ENCODE measurements at places on chromosomes 7 and 10. TPM values are rescaled to one million over a fixed set of nuclear protein-coding genes. Genes with fewer than 3 reads are reported as not detected.

CALHM3 gene
- total RNA-seq, result not detected

PIP gene
- not detected for total RNA-seq

- no peak for DNase-seq
Measured at GRCh38 chr7:1040790-1041189, 3.6 kb upstream of the GPR146 start.

DNA sequence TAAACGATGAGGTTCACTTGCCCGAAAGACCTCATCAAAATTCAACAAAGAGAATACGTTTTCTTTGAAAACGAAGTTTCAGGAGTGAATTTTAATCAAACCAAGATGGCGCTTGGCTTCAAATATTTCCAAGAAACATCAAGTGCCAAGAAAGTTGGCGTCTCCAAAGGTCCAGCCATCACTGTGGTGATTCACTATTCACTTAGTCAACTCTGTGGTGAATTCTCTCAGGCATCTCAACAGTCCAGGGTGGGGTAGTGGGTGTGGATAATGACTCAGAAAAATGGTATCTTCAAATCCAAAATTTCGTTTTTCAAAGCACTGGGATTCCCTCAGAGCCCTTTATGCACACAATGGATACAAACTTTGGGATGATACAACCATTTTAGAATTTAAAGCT is 133.1 kb downstream of the SVIL start:
- no peak for DNase-seq

DNA sequence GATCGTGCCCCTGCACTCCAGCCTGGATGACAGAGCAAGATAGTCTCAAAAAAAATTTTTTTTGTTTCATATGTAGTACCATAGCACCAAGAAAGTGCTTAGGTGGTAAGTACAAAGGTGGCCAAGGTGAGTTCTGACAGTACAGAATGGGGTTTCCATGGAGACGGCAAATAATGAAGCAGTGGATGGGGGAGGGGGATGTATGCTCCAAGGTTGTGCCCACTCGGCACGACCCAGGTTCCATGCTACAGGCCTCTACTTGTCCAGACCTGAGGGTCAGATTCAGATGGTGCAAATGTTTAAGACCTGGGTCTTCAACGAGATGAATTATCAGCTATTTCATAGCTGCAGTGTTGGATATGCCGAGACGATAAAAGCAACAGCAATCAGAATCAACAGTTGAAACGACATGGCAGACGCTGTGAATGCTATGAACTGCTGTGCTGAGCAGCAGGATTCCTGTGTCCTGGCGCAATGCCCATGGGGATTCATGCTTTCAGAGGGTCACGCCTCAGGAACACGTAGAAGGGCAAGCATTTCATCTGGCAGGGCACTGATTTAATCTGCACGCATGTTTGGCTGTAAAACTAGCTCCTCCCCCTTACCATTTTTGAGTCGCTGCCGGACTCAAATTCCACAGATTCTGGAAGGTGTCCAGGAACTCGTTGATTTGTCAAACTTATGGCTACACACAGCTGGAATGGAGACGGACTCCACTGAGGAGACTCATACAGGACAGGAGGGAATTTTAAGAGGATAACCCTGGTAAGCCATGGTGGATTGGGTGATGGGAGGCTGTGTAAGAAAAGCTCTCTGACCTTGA is 256.5 kb downstream of the FRMD4A start:
- no peak for DNase-seq

DNA sequence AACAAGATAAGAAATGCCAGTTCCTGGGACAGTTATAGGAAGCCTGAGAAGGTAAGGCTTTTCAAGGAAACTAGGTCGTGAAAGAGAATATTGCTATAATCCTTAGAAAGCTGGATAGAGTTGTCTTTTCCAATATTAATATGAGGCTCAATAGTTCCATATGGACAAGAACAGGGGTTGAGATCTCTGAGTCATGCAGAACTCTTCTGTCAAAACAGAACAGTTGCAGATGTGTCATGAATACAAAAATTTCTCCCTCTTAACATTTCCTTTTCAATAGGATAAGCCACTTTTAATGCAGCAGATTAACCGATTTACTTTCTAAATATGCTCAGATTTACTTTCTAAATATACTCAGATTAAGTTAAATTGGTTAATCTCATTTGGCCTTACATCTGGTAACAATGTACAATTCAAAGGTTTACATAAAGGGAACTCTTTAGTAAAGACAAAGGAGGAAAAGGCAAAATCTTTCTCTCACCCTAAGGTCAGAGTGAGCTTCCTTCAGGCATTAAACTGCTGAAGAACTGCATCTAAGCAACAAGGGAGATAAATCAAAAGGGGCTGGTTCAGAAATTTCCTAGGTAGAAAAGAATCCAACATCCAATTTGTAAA is 104.7 kb upstream of the PCDH15 start:
- DNase-seq, result no peak

- DNase-seq, result no peak
Measured at GRCh38 chr7:22676385-22676784, 50.6 kb upstream of the IL6 start.

- no peak for DNase-seq
Measured at GRCh38 chr7:4657640-4658417, 24.3 kb upstream of the FOXK1 start.

ZNF394 gene
- 237 TPM for total RNA-seq

DNA sequence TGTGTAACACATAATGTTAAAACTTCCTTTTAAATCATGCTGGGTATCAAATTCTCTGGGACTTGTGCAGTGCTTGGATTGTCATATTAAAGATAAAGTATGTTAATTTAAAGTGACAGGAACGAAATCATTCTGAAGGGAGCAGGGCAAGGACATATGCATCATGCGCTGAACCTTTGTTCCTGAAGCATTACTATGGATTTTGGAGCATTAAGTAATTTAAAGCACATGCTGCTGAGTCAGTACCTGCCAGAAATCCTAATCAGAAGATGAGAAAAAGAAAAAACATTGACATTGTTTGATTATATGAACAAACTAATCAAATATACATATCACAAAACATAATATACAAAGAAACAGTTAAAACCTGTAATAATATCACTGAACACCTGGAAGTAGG is 101.4 kb downstream of the MICU1 start:
- no peak for DNase-seq

GRCh38 chr7:135454060-135454459 is 55.8 kb downstream of the CNOT4 start:
- no peak for DNase-seq

DNA sequence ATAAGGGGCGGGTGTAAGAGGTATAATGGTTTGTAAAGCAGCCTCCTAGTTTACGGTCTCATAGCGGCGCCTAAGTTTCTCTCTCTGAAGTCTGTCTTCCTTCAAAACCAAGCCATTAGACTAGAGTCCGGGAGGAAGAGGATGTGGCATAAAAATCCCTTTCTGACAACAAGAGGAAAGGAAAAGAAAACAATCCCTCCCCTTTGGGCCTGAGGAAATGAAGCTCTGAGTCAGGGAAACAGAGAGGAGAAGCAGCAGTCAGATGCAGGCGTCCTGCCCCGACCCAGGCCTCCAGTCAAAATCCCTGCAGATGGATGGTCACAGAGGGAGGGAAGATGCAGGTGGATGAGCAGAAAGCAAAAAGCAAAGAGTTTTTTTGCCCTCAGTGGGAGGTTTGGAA is 23.7 kb downstream of the PARP12 start:
- DNase-seq, result no peak

MMRN2 gene
- 1.3 TPM for total RNA-seq

DNA sequence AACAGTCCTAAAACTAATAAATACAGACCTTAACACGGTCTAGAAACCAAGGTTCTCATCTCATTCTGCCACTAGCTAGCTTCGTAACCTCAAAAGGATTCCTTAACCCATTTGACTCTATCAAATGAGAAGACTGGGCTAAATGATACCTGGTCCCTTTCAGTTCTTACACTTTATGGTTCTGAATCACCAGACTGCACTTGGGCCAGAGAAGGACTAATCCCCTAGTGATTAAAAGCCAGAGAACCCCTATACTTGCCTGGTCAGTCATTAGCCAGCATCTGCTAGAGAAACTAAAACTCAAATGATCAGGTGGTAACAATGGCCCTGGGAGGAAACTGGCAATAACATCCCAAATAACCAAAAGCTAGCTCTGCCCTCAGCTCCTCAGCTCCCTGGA is 16.8 kb downstream of the TMEM243 start:
- no peak for DNase-seq

DNA sequence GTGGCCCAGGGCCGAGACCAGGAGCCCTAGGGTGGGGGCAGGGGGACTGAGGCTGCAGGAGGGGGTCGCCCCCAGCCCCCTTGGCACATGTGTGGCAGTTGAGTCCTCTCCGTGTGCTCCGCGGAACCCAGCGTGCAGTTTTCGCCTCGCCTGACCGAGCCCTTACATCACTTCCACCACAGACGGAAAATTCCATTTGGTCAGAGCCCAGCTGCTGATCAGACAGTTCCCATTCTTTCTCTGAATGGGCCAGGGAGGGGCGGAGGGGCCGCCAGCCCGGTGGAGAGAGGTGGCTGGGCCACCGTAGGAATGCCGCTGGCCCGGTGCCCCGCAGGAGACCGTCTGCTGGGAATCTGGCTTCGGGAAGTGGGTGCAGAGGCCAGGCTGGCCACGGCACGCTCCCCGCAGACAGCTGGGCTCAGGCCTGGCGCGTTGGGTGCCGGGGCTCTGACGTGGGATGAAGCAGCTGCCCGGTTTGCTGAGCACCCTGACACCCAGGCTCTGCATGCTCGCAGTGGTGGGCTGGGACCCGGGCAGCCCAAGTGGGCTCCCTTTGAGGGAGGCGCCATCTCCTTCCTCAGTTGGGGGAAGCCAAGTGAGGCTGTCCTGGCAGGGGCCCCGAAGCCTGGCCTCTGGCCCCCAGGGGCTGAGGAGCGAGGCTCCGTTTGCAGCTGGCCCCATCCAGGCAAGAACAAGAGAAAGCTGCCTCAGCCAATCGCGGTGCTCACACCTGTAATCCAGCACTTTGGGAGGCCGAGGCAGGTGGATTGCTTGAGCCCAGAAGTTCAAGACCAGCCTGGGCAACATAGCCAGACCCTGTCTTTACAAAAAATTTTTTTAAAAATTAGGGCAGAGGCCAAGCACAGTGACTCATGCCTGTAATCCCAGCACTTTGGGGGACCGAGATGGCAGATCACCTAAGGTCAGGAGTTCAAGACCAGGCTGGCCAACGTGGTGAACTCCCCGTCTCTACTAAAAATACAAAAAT is 9.9 kb downstream of the TTYH3 start:
- DNase-seq, result no peak

DNA sequence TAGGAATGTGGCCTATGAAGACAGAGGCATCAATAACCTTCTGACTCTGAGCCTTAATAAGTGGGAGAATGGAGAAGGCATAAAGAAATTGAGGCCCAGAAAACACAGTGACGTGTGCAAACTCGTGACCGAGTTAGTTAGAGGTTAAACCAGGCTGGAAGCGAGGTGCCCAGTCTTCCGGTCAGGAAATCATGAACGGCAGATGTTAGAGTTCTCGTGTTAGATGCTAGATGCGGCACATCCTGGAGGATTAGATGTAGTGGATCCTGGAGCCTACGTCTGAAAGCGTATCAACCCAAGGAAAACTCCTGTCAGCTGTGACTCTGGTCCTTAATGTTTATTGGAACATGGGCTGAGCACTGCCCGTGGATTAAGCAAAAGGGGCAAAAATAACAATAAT is 275.9 kb downstream of the TCF7L2 start:
- no peak for DNase-seq

OR2A1 gene
- not detected for total RNA-seq

SEMA4G gene
- total RNA-seq, result 0.53 TPM

- peak; percentile 72 for DNase-seq
Measured at GRCh38 chr7:100489824-100490223, 6.1 kb downstream of the NYAP1 start.

GRCh38 chr7:36149694-36150452 is 3.2 kb upstream of the EEPD1 start:
- no peak for DNase-seq

GRCh38 chr10:13990392-13990805 is 340.3 kb downstream of the FRMD4A start:
- DNase-seq, result no peak

CCZ1B gene
- total RNA-seq, result 103 TPM

- DNase-seq, result no peak
Measured at GRCh38 chr7:16881844-16882243, at the start of gene AGR3. Gene AGR3, minus strand, starts transcription at chr7:16881983. Its CDS starts 3,365 bp downstream, at chr7:16878618.

- no peak for DNase-seq
Measured at GRCh38 chr7:25831062-25831691, 320.8 kb upstream of the NFE2L3 start.

- DNase-seq, result peak; percentile 81
Measured at GRCh38 chr10:103911021-103911459, 6.9 kb downstream of the STN1 start.

- DNase-seq, result no peak
Measured at GRCh38 chr7:20268824-20269223, 51.6 kb upstream of the MACC1 start.
